ENCODE measurements at places on chromosomes 3 and 15. TPM values are rescaled to one million over a fixed set of nuclear protein-coding genes. Genes with fewer than 3 reads are reported as not detected.

DNA sequence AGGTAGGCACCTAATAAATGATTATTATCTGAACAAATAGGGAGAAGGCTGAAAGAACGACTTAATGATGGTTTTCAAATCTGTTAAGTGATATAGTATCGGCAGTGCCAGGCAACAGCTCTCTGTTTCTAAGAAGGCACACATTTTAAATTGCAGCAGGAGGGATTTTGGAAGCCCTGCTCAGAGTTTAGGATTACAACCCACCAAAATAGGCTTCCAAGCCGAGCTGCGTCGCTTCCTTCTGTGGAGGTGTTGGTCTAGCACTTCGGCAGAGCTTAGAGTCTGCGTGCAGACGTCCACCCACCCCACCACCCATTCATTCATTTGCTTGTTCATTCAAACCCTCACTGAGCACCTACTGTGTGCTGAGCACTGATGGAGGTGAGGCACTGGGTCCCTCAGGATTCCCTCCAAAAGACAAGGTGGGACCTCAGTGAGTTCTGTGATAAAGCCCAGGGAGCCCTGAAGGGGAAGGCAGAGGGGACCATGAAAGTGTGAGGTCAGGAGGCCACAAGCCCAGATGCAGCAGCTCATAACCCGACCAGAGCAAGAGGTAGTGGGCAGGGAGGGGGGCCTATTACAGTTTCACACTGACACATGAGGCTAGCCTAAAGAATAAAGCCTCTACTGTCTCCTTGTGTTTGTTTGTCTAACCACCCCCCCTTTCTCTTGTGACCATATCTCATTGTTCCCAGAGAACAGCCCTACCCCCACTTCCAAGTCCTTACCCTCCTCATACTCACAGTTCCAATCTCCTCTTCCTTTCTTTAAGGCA is 8.9 kb downstream of the ADCY5 start:
- DNase-seq: no peak

The MYRIP gene
- not detected for total RNA-seq

DNA sequence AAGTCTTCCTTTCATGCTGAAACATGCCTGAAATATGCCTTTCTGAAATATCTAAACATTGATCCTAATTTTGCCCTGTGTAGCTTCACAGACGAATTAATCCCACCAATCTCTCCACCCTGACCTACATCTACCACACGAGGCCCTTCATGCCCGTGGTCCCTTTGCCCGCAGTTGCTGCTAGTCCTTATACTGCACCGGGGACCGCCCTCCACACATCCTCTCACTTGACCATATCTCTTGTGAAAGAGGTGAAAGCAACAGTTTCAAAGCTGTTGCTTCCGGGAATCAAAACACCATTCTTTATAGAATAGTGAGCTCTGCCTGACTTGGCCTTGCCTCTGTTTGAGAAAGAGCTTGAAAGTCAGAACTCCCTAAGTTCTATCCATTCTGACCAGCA is 499.5 kb downstream of the NTRK3 start:
- DNase-seq: no peak

DNA sequence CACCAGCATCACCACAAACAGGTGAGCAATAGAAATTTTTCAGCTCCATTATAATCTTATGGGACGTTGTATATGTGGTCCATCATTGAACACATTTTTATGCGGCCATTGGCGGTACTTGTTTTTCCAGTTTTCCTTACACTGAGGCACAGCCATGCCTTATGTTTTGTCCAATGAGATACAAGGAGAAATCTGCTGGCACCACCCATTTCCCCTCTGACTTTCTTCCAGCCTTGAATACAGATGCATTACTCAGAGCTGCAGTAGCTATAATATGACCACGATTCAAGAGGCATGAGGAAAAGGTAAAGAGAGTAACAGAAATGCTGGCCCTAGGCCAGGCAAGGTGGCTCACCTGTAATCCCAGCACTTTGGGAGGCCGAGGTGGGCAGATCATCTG is 9.0 kb upstream of the PIK3R4 start:
- peak; percentile 83 for DNase-seq

- DNase-seq: no peak
Measured at GRCh38 chr3:111882194-111882593, 23.1 kb downstream of the PHLDB2 start.

GRCh38 chr3:72523429-72524151 is 324.7 kb downstream of the SHQ1 start:
- no peak for DNase-seq

DNA sequence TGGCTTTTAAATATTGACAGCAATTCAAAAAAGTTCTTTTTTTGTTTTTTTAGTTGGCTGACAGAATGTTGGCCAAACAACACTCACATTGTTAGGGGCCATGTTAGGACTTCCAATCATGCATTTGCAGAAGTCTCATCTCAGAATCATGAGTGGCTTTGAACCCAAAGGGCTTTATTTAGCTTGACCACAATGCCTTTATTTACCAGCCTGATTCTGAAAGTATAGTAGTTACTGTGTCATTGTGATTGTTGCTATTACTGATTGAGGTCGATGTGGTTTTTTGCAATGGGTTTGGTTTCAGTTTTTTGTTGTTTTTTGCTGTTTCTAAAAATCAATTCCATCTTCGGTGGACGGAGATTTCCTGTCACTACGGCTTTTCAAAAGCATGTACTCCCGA is 7.2 kb downstream of the GLDN start:
- DNase-seq: no peak
